ENCODE measurements at places on chromosomes 13 and 19. TPM values are rescaled to one million over a fixed set of nuclear protein-coding genes. Genes with fewer than 3 reads are reported as not detected.

ZNF850 gene
- 9.0 TPM for total RNA-seq

DNA sequence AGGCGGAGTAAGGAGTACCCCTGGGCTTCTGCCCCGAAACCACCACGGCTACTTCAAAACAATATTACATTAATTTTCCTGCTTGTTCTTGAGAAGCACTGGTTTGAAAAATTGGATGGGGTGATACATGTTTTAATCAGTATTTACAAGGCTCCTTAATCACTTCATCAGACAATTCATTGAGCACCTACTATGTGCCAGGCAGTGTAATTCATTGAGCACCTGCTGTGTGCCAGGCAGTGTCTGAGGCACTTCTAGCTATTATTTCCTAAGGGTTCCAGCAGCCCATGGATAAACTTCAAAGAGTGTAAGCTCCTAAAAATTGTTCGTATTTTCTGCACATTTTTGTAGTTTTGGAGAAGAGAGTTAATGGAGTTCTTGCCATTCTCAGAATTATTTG lies 1.6 kb upstream of the GAS6 start:
- peaks cover 11% of the 10 kb centered on the region for H3K27me3 ChIP-seq
- no peak for DNase-seq
- no peak overlapping the region for H3K4me3 ChIP-seq
- H3K4me1 ChIP-seq = no peaks in the 10 kb centered on the region

DNA sequence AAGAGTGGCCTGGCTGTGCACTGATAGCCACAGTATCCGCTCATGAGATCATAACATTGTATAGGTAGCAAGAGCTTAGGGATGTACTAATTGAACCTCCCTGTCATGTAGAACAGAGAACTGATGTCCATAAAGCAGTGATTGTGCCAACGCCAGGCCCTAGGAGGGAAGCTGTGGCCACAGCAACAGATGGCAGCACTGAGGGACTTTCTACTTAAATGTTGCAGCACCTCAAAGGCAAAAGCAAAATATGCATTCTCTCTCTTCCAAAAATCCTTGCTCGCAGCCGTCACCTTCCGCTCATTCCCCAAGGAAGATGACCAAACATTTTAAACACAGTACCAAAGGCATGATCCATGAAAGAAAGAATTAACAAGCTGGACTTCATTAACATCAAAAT lies 32.3 kb downstream of the COL4A1 start:
- no peak for DNase-seq
- no peaks in the 10 kb centered on the region for H3K27me3 ChIP-seq
- H3K27ac ChIP-seq = no peak overlapping the region
- H3K4me3 ChIP-seq = no peak overlapping the region

DNA sequence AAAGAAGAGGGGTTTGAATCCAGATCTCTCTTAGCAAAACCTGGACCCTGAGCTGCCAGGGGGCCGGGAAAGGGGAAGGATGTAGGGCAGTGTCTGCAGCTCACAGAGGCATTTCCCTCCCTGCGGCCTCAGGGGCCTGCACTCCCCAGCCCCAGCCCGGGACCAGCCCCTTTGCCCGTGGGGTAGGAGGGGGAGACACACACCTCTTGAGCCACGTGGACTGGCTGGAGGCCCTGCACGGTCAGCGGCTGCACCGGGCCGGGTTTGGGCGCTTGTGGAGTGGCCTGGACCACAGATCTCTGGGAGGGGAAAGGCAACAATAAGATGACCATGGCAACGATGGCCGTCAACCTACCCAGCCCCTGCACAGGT lies 26.9 kb downstream of the RFX1 start:
- H3K36me3 ChIP-seq = peaks cover under 1% of the 10 kb centered on the region
- no peaks in the 10 kb centered on the region for H3K4me1 ChIP-seq
- no peak overlapping the region for H3K4me3 ChIP-seq
- no peak overlapping the region for H3K27ac ChIP-seq
- DNase-seq = no peak
